Kidney (tissue), 22 donors: ENCODE measurements at places on chromosomes 5 and 9.

- no peak overlapping the region for H3K4me3 ChIP-seq
- H3K4me1 ChIP-seq = no peaks in the 10 kb centered on the region
- no peak overlapping the region for H3K27ac ChIP-seq
- no peaks in the 10 kb centered on the region for H3K36me3 ChIP-seq
- DNase-seq = no peak
Measured at GRCh38 chr9:120862452-120862851, 14.5 kb downstream of the PHF19 start.

DNA sequence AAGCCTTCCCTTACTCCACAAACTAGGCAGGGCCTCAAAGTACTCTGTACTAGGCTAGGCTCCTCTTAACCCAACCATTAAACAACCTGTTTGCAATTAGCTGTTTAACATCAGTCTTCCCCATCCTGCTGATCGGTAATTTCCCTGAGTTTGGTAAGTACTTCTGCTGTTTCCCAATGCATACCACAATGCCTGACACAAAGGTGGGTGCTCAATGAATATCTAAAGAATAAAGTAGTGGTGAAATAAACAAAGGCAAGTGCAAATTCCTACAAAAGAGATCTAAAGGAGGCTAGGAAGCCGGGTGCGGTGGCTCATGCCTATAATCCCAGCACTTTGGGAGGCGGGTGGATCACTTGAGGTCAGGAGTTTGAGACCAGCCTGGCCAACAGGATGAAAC, 25.0 kb downstream of the FBXW2 start:
- H3K27ac ChIP-seq = no peak overlapping the region
- DNase-seq = no peak
- H3K27me3 ChIP-seq = no peaks in the 10 kb centered on the region

DNA sequence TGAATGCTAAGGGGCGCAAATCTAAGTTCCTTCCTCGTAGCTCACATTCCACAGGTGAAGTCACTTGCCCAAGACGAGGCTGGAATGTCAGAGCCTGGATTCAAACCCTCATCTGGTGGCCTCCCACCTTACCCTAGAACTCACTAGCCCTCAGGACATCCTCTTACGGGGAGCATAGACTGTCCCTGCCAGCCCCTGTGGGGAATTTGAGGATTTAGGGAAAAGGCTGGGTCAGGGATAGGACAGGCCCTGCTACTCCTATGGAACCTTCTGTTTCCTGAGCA, 45.0 kb downstream of the IRF1 start:
- no peak for DNase-seq
- no peaks in the 10 kb centered on the region for H3K4me1 ChIP-seq
- no peak overlapping the region for H3K27ac ChIP-seq
- H3K27me3 ChIP-seq = no peaks in the 10 kb centered on the region
- H3K4me3 ChIP-seq = no peak overlapping the region

GRCh38 chr9:78363221-78363620, 66.3 kb downstream of the PSAT1 start:
- no peak overlapping the region for H3K4me3 ChIP-seq
- no peak overlapping the region for H3K27ac ChIP-seq
- H3K36me3 ChIP-seq = no peaks in the 10 kb centered on the region
- DNase-seq = no peak

DNA sequence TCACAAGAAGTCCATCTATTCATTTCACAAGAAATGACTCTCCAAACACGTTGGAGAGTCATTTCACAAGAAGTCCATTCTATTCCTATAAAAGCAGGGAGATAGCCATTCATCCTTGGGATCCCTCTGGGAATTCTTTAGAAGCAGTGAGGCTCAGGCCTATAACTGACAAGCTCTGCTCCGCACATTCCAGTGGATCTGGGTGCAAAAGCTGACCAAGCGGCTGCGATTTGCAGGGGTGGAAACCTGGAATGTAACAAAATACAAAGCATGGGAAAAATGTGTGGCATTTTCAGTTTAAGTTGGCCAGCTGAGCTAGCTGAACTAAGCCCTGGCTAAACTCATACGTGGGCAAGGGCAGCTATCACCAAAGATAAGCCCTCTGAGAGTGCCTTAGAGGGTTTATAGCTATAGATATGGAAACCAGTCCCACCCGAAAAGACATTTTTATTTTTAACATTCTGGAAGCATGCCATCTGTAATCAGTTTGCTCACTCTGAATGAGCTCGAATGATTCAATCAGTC, 8.7 kb downstream of the TAS2R1 start:
- H3K27ac ChIP-seq = no peak overlapping the region
- H3K36me3 ChIP-seq = no peaks in the 10 kb centered on the region
- no peaks in the 10 kb centered on the region for H3K4me1 ChIP-seq
- H3K27me3 ChIP-seq = no peaks in the 10 kb centered on the region
- no peak overlapping the region for H3K4me3 ChIP-seq
- DNase-seq = peak; percentile 7

DNA sequence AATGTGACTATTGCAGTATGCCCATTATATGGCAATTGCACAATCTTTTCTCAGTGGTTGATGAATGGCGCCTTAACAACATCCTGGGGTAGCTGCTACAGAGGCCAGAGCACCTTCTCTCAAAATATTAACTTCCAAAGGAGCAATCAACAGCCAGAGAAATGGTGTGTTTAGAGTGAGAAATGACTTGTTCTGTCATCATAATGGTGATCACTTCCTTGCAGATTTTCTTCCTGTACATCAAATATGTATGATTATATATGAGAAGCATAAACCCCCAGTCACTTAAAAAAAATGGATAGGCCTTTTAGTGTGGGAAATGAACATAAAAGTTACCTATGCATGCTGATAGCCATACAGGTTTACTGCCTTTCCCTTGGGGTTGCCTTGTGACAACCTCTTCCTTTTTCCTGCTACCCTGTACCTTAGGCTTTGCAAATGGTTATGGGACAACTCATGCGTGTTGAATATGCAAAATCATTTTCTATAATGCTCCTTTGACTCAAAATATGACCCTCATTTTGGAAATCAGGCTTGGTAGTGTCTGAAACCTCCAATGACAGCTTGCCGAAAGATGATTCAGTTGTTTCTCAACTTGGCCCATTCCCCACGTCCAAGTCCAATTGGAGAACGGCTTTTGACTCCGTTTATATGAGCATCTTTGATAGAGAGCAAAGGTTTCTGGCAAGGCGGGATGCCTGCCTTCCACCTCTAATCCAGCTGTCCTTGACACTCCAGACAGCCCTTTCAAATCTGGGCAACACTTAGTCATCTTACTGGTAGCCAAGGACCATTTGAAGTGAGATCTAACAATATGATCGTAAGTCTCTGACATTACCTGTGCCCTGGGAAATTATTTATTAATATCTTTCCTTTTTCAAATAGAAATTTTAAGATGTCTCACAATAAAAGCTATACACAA, 69.3 kb downstream of the SLC1A1 start:
- H3K4me1 ChIP-seq = peaks cover 3% of the 10 kb centered on the region
- no peaks in the 10 kb centered on the region for H3K27me3 ChIP-seq
- DNase-seq = no peak
- H3K4me3 ChIP-seq = no peak overlapping the region
- H3K27ac ChIP-seq = no peak overlapping the region
- H3K36me3 ChIP-seq = no peaks in the 10 kb centered on the region

GRCh38 chr9:91776409-91777291, 173.4 kb downstream of the ROR2 start:
- H3K27ac ChIP-seq = no peak overlapping the region
- no peaks in the 10 kb centered on the region for H3K27me3 ChIP-seq
- H3K36me3 ChIP-seq = no peaks in the 10 kb centered on the region
- H3K4me3 ChIP-seq = no peak overlapping the region
- no peaks in the 10 kb centered on the region for H3K4me1 ChIP-seq
- no peak for DNase-seq

DNA sequence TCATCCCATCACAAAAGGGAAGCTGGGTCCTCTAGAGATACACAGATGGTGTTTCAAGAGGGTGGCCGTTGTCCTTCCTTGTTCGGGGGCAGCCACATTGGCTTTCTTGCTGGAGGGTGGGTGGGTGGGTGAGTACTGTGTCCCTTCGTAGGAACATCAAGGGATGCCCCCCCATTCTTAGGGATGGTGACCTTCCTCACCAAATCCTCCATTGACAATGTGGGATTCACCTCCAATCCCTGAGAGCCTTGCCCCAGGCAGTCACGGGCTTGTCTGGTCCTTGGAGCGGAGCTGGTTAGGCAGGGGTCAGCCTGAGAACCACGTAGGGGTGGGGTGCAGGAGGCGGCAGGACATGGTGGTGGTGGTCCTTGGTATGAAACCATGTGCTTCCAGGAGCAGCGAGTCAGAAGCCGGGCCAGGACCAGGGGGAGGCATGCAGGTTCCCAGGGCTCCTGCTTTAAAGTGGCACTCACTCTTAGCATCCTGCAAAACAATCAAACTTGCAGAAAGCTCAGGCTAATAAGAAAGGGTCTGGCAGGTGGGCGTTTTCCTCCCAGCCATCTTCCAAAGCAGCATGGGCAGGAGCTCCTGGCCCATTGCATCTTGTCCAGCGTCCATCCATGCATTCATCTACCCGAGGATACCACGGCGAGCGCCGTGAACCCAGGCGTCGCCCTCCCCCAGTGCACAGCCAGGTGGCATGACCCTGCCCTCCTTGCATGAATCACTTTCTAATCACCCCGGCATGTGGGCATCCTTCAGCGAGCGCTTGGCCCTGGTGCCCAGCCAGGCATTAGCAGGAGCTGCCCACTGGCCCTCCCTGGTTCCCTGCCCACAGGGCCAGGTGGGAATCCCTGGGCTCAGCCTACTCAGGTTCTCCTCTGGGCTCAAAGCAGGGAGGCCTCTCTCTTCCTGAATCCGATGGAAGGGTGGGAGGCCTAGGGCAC, 76.4 kb downstream of the NTNG2 start:
- H3K4me1 ChIP-seq = no peaks in the 10 kb centered on the region
- no peak for DNase-seq
- H3K27me3 ChIP-seq = no peaks in the 10 kb centered on the region
- no peak overlapping the region for H3K27ac ChIP-seq
- H3K4me3 ChIP-seq = no peak overlapping the region
- no peaks in the 10 kb centered on the region for H3K36me3 ChIP-seq

GRCh38 chr5:61534481-61535267, 202.6 kb downstream of the ZSWIM6 start:
- H3K27me3 ChIP-seq = no peaks in the 10 kb centered on the region
- no peak overlapping the region for H3K27ac ChIP-seq
- H3K4me3 ChIP-seq = no peak overlapping the region
- H3K4me1 ChIP-seq = no peaks in the 10 kb centered on the region
- DNase-seq = no peak

GRCh38 chr5:669111-669841, 23.9 kb downstream of the TPPP start:
- no peak overlapping the region for H3K27ac ChIP-seq
- peak; percentile 74 for DNase-seq
- H3K27me3 ChIP-seq = no peaks in the 10 kb centered on the region
- peaks cover 4% of the 10 kb centered on the region for H3K4me1 ChIP-seq
- H3K4me3 ChIP-seq = no peak overlapping the region
